ENCODE measurements at places on chromosomes 2 and 18. TPM values are rescaled to one million over a fixed set of nuclear protein-coding genes. Genes with fewer than 3 reads are reported as not detected.

KLHL30 gene
- 0.72 TPM for total RNA-seq

DES gene
- not detected for total RNA-seq

FOXI3 gene
- total RNA-seq = 0.17 TPM

DAPL1 gene
- total RNA-seq = not detected

TMEM182 gene
- total RNA-seq = 3.5 TPM

SP110 gene
- 11.7 TPM for total RNA-seq

NDC80 gene
- 35.1 TPM for total RNA-seq

QPCT gene
- total RNA-seq = 26.4 TPM

GRCh38 chr18:49016648-49017539 lies 66.1 kb upstream of the SMAD7 start:
- DNase-seq = peak; percentile 76

- DNase-seq = no peak
These were observed 4.7 kb upstream of the OSBPL1A start for GRCh38 chr18:24402209-24402785.

- no peak for DNase-seq
These were observed 56.6 kb downstream of the GDF7 start for GRCh38 chr2:20723543-20723942.

DNA sequence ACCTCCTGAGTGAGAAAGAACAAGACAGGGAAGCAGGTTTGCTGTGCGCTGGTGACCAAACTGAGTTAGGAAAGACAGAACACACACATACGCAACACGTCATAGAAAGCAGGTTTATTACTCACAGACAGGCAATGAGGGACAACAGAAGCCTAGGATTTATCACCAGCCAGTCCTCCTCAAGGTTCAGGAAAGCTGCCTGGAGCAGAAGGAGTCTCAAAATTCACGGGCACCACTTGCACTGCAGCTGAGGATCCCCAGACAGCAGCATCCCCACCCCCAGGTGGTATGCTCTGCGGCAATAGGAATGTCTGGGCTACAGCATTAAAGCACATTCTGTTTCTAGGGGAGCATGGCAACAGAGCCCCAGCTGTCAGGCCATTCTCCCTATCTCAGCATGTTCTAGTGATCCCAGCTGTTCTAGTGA lies 284.4 kb upstream of the RGPD4 start:
- DNase-seq = no peak

DNA sequence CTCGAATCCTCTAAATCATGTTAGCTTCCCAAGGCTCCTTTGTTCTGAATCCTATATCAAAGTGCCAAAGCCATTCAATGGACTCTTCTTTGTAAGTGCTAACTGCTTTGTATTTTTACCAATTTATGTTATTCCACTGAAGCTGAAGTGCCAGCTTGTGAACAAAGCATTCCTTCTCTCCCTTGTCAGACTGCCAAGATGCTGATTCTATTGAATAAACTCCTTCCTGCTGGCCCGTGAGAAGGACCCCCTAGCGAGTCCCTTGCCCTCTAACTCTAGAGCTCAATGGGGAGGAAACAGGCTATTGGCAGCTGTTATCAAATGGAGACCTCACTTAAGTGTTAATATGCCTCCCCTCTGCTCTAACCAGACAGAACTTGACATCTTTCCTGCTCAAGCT lies 1097.9 kb upstream of the CNTNAP5 start:
- DNase-seq = no peak

GRCh38 chr2:6832596-6833299 lies 33.0 kb downstream of the CMPK2 start:
- DNase-seq = no peak

- no peak for DNase-seq
These were observed 318.8 kb upstream of the THUMPD2 start for GRCh38 chr2:40097691-40098385.

- DNase-seq = no peak
These were observed 101.1 kb upstream of the FZD5 start for GRCh38 chr2:207870814-207871213.

DNA sequence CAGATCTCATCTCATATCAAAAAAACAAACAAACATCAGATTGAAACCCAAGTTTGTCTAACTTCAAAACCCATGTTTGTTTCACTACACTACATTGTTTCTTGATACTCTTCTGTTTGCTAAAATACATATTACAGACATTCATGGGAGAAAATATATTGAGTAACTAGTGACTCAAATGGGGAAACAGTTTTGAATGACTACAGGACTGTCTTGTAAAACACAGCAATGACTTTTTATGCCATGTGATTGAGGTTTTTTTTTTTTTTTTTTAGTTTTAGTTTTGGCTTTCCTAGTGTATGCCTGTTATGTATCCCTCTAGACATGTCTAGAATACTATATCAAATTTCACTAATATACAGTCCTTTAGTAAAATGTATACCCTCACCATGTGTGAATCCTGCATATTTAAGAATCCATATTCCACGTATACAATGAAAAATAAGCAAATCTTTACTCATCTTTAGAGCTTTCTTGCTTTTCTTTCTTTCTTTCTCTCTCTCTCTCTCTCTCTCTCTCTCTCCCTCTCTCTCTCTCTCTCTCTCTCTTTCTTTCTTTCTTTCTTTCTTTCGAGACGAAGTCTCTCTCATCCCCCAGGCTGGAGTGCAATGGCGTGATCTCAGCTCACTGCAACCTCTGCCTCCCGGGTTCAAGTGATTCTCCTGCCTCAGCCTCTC lies 46.6 kb upstream of the SERTAD2 start:
- no peak for DNase-seq

DNA sequence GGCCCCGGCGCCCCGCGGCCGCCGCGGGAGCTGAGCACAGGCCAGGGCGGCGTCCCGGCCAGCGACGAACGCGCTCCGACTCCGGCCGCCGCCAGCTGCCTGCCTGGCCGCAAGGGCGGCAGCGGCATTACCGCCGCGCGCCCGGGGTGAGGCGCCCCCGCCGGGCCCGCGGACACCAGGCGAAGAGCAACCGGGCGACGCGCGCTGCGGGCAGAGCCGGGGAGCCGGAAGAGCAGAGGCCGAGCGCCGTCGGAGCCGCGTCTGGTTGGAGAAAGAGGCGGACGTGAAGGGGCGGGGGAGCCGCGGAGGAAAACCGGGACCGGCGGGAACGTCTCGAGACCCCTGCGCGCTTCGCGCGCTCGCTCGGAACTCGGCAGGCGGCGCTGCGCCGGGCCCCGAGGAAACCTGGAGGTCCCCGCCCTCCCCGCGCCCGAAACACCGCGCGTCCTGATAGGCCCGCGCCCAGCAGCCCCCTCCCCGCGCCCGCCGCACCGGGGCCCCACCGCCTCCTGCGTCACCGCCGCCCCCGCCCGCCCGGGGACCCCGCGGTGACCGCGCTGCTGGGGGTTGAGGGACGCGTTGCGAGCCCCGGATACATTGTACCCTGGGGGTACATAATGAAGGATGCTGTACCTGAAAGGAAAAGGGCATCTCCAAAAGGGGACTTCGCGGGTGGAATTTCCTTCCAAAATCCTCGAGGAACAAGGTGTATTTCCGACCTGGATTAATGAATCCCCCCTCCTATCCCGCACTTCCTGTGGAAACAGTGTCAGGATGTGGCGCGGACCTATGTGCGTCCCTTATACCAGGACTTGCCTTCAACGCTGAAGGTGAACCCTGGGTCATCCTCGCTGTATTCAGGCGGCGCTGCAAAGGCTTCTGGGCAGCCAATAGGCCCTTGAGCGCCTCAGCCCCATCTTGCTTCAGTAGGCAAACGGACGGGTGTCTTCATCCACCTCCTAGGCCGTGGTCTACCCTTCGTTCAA lies 1.0 kb upstream of the B4GALT6 start:
- no peak for DNase-seq

DNA sequence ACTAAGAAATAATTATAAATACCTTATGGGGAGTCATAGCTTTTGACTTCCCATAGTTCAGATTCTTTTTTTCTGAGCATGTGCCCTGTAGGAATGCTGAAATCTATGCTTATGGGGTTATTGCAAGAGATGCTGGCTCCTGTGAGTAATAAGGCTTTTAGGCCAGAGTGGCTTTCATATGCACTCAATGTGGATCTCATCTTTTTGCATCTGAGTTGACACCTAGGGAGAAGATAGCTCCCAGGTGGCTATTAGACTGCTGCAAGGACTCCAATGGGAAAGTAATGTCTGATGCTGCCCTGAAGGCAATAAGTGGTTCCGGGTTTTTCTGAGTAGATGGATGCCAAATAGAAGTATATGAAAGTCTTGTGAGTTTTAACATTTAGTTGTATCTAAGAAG lies 21.0 kb downstream of the DNAH6 start:
- DNase-seq = no peak

GRCh38 chr2:189648846-189649509 lies 12.3 kb upstream of the ASNSD1 start:
- DNase-seq = no peak

- peak; percentile 64 for DNase-seq
These were observed 1.1 kb upstream of the PGAP1 start for GRCh38 chr2:196927376-196928225.

GRCh38 chr18:3524706-3525105 lies 74.7 kb downstream of the TGIF1 start:
- DNase-seq = no peak

GRCh38 chr2:54402350-54402749 lies 53.8 kb upstream of the SPTBN1 start:
- no peak for DNase-seq

- no peak for DNase-seq
These were observed 56.7 kb downstream of the ALPK2 start for GRCh38 chr18:58572181-58572580.

DNA sequence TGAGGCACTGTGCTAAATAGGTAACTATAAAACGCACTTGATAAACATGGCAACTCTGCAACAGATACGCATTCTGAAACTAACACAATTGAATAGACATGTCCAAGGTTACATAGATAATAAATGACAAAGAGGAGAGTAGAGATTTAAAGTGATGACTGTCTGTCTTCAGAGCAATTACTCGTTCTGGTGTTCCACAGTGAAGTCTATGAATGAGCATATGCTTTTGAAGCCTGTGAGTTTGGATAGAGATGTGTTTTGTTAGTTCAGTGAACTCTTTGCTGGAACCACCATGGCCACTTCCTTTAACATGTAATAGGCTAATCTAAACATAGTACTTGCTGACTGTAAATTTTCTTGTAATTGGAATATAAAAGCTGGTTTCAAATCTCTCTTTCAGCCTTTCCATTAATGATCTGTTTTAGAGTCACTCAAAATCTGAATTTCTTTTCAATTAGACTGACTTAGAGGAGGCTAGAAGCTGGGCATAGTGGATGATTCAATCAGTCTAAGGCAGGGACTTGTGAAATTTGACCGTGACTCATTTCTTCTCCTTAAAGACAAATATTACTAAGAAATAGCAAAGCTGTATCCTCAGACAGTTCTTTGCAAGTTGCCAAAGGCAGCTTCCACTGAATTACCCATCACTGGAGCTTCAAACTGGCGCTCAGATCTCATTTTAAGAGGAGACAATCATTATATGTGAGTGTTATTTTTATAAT lies 1130.1 kb upstream of the CELF4 start:
- DNase-seq = no peak

DNA sequence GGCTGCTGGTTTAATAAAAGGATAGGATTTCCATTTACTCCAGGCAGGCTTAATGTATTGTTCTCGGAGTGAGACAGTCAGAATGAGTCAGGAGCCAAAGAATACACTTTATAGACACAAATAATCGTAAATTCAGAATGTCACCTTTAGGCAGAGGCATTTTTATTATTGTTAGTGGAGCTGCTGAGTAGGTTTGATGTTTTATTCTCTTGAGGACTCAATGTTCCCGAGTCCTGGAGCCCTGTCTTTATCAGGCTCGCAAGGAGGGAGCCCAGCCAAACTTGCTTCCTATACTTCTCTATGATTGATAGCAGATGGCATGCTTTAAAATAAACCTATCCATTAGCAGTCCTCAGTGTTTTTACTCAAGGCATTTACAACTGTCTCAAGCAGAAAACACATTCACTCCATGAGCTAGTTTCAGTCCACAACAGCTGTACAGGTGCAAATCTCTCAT lies 492.3 kb upstream of the ZEB2 start:
- no peak for DNase-seq

All from epithelial cell of proximal tubule (primary cell).